H1 (cell line): ENCODE measurements at places on chromosomes 13 and 19.

DNA sequence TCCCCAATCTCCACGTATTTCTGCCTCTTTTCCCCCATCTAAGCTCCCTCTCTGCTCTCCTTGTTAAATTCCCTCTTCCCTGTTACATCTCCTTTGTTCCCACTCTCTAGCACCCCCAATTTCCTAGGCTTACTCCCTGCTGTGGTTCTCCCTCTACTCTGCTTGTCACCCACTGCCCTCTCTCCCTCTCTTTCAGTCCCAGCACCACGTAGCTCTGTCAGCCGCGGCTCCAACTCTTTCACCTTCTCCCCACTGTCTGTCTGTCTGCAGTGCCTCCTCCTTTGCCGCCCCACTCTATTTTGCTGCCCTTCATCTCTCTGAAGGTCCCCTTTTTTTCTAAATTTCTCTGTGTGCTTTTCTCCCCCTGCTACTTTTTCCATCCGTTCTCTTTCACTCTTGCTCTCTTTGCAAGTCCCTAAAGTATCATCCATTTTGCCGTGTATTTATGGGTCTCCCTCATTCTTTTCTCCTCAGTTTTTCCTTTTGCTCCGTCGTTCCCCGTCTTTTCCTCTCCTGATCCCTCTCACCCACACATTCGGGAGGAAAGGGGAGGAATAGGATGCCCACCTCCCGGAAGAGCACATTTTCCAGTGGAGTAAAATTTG, 937 bp downstream of the ZNF841 start:
- H3K27me3 ChIP-seq = no peaks in the 10 kb centered on the region
- no peak overlapping the region for H3K27ac ChIP-seq
- no peaks in the 10 kb centered on the region for H3K4me1 ChIP-seq
- H3K4me3 ChIP-seq = peak overlapping the region; percentile 95

- H3K4me1 ChIP-seq = no peaks in the 10 kb centered on the region
- H3K27ac ChIP-seq = no peak overlapping the region
- no peak for DNase-seq
- H3K36me3 ChIP-seq = no peaks in the 10 kb centered on the region
These were observed 54.7 kb downstream of the NFIC start for GRCh38 chr19:3420909-3421619.

- no peak overlapping the region for H3K4me3 ChIP-seq
- H3K36me3 ChIP-seq = 0 out of 2 replicates have a peak, but pooled peaks cover 2% of the 10 kb centered on the region
- no peak overlapping the region for H3K27ac ChIP-seq
- DNase-seq = no peak
- H3K4me1 ChIP-seq = no peaks in the 10 kb centered on the region
These were observed 320.8 kb upstream of the MAB21L1 start for GRCh38 chr13:35797244-35797643.

GRCh38 chr13:51733374-51734298, 70.3 kb downstream of the DHRS12 start:
- no peaks in the 10 kb centered on the region for H3K27me3 ChIP-seq
- H3K4me1 ChIP-seq = peaks cover 5% of the 10 kb centered on the region
- no peak overlapping the region for H3K27ac ChIP-seq
- DNase-seq = no peak
- H3K4me3 ChIP-seq = no peak overlapping the region
